Liver (tissue), 10 donors: ENCODE measurements at places on chromosomes 4 and X. TPM values are rescaled to one million over a fixed set of nuclear protein-coding genes. Genes with fewer than 3 reads are reported as not detected.

- no peaks in the 10 kb centered on the region for H3K36me3 ChIP-seq
- peaks cover 15% of the 10 kb centered on the region for H3K4me1 ChIP-seq
- no peak overlapping the region for H3K4me3 ChIP-seq
- no peak overlapping the region for H3K27ac ChIP-seq
- no peak for DNase-seq
Measured at GRCh38 chr4:41125558-41126311, 88.6 kb downstream of the APBB2 start.

The GLRA2 gene
- not detected for polyA plus RNA-seq

GRCh38 chr4:47561331-47561730, 76.3 kb downstream of the ATP10D start:
- DNase-seq: no peak

The SH3BP2 gene
- polyA plus RNA-seq: 22.6 TPM

- H3K4me1 ChIP-seq: no peaks in the 10 kb centered on the region
- DNase-seq: no peak
- H3K36me3 ChIP-seq: no peaks in the 10 kb centered on the region
Measured at GRCh38 chr4:178140326-178140915, 698.2 kb upstream of the AGA start.

The DOK7 gene
- 0.13 TPM for polyA plus RNA-seq

DNA sequence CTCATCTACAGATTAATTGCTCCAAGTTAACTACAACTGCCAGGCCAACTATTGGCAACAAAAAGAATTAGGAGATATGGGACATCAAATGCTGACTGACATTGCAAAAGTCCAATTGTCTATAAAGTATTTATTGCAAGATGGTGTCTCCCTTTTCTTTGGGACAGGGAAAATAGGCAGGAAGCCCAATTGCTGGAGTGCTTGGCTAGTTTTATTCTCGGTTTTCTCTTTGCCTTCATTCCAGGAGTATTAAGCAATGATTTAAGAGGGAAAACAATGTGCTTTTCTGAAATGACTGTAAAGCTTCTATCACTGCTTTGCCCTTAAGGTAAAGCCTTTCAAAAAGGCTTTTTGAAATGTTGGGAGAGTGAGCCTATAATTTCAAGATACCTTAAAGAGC, 62.8 kb upstream of the DIAPH2 start:
- no peaks in the 10 kb centered on the region for H3K36me3 ChIP-seq
- H3K4me1 ChIP-seq: no peaks in the 10 kb centered on the region
- H3K4me3 ChIP-seq: no peak overlapping the region
- H3K27me3 ChIP-seq: no peaks in the 10 kb centered on the region

The LAP3 gene
- polyA plus RNA-seq: 111 TPM

- no peak overlapping the region for H3K27ac ChIP-seq
- no peak overlapping the region for H3K4me3 ChIP-seq
Measured at GRCh38 chrX:17633546-17633945, 103.7 kb upstream of the SCML1 start.

The TKTL2 gene
- polyA plus RNA-seq: not detected

- no peak overlapping the region for H3K4me3 ChIP-seq
- no peak for DNase-seq
- H3K27me3 ChIP-seq: peaks cover 2% of the 10 kb centered on the region
- H3K27ac ChIP-seq: no peak overlapping the region
- peaks cover 4% of the 10 kb centered on the region for H3K36me3 ChIP-seq
Measured at GRCh38 chrX:334971-335757, 16.6 kb upstream of the GTPBP6 start.

The GLRA3 gene
- not detected for polyA plus RNA-seq

The CENPE gene
- polyA plus RNA-seq: 0.58 TPM

The PI4K2B gene
- polyA plus RNA-seq: 18.2 TPM

DNA sequence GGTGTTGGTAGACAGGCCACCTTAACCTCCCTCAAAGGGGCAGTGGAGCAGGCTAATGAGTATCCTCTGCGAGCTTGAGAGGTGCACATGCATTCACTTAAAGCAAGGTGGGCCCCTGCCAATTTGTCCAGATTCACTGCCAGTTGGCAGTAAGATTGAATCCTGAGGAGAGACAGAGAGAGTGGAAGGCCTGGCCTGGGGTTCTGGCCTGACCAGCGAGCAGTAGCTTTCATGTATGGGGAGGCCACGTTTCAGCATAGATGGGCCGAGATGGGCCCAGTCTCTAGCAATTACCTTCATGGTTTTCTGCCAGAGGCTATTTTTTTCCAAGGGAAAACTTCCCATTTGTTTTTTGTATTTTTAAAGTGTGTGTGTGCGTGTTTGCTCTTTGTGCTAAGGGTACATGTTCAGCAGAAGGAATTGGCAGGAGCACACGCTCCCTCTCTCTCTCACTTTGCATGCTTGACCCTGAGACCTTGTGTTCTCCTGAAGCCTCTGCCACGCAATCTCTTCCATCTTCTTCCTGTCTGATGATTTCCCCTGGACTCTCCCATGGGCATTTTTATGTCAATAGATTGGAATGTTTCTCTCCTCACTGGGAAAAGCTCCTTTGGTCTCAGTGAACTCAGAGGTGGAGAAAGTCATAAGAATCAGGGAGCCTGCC, 215.8 kb upstream of the SFRP2 start:
- no peaks in the 10 kb centered on the region for H3K4me1 ChIP-seq
- no peak for DNase-seq
- no peak overlapping the region for H3K4me3 ChIP-seq
- H3K27me3 ChIP-seq: no peaks in the 10 kb centered on the region

- no peak for DNase-seq
- H3K36me3 ChIP-seq: no peaks in the 10 kb centered on the region
- H3K27me3 ChIP-seq: no peaks in the 10 kb centered on the region
- no peak overlapping the region for H3K27ac ChIP-seq
- H3K4me3 ChIP-seq: no peak overlapping the region
- no peaks in the 10 kb centered on the region for H3K4me1 ChIP-seq
Measured at GRCh38 chrX:39871648-39872047, 226.1 kb downstream of the BCOR start.

- peak overlapping the region; percentile 65 for H3K4me3 ChIP-seq
- peak overlapping the region; percentile 81 for H3K27ac ChIP-seq
- DNase-seq: no peak
- H3K4me1 ChIP-seq: no peaks in the 10 kb centered on the region
- no peaks in the 10 kb centered on the region for H3K36me3 ChIP-seq
Measured at GRCh38 chr4:89298788-89299152, 8.8 kb downstream of the GPRIN3 start.

DNA sequence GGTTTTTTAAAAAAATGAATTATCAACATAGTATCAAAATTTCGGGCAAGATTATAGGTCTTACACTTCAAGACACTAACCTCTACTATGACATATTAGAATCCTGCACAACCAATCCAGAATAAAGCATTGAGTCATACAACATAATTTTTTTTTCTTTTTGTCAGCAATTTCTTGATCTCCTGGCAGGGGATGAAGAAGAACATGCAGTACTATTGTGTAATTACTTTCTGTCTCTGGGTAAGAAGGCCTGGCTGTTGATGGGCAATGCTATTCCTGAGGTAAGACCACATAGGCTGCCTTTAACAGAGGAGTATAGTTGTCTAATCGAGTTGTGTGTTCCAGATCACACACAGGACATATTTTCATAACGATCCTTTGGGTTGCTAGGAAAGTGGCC, 67.5 kb downstream of the FBXL5 start:
- H3K27ac ChIP-seq: no peak overlapping the region
- H3K4me3 ChIP-seq: no peak overlapping the region
- no peaks in the 10 kb centered on the region for H3K27me3 ChIP-seq
- no peaks in the 10 kb centered on the region for H3K36me3 ChIP-seq
- DNase-seq: no peak

The SMIM20 gene
- polyA plus RNA-seq: 25.0 TPM

The PDLIM3 gene
- 5.7 TPM for polyA plus RNA-seq

The SPANXA1 gene
- not detected for polyA plus RNA-seq

The SH2D1A gene
- polyA plus RNA-seq: 0.56 TPM

The BMPR1B gene
- 0.38 TPM for polyA plus RNA-seq

DNA sequence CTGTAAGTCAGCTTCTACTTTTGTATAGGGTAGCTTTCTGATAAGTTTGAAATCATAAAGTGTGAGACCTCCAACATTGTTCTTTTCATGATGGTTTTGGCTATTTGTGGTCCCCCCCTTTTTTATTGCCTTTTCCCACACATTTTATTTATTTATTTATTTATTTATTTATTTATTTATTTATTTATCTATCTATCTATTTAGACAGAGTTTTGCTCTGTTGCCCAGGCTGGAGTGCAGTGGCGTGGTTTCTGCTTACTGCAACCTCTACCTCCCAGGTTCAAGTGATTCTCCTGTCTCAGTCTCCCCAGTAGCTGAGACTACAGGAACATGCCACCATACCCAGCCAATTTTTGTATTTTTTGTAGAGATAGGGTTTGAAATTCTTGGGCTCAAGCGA, 9.7 kb upstream of the MTHFD2L start:
- DNase-seq: no peak
- no peaks in the 10 kb centered on the region for H3K4me1 ChIP-seq
- H3K27ac ChIP-seq: no peak overlapping the region
- no peak overlapping the region for H3K4me3 ChIP-seq
- H3K36me3 ChIP-seq: no peaks in the 10 kb centered on the region

GRCh38 chr4:34615315-34615714, 1629.0 kb downstream of the ARAP2 start:
- no peaks in the 10 kb centered on the region for H3K36me3 ChIP-seq
- no peaks in the 10 kb centered on the region for H3K27me3 ChIP-seq
- no peak overlapping the region for H3K4me3 ChIP-seq
- H3K4me1 ChIP-seq: no peaks in the 10 kb centered on the region

The PSAPL1 gene
- polyA plus RNA-seq: not detected

The CFP gene
- 10.0 TPM for polyA plus RNA-seq

The CTAG2 gene
- polyA plus RNA-seq: not detected

- no peaks in the 10 kb centered on the region for H3K27me3 ChIP-seq
- H3K4me1 ChIP-seq: no peaks in the 10 kb centered on the region
- H3K36me3 ChIP-seq: no peaks in the 10 kb centered on the region
- DNase-seq: no peak
- no peak overlapping the region for H3K4me3 ChIP-seq
Measured at GRCh38 chr4:87937523-87937922, 38.0 kb upstream of the SPP1 start.

The GUCY1A1 gene
- 5.6 TPM for polyA plus RNA-seq

The QDPR gene
- 137 TPM for polyA plus RNA-seq

The AVPR2 gene
- polyA plus RNA-seq: 0.05 TPM

GRCh38 chr4:57405359-57405758, 295.2 kb upstream of the IGFBP7 start:
- H3K4me1 ChIP-seq: no peaks in the 10 kb centered on the region
- no peak overlapping the region for H3K4me3 ChIP-seq
- DNase-seq: no peak
- no peak overlapping the region for H3K27ac ChIP-seq
- H3K27me3 ChIP-seq: no peaks in the 10 kb centered on the region

The PNMA5 gene
- not detected for polyA plus RNA-seq

GRCh38 chr4:78059524-78059889, 2.4 kb downstream of the FRAS1 start:
- H3K4me1 ChIP-seq: peaks cover 31% of the 10 kb centered on the region
- H3K36me3 ChIP-seq: no peaks in the 10 kb centered on the region
- H3K4me3 ChIP-seq: no peak overlapping the region

GRCh38 chr4:119765469-119765868, 136.9 kb upstream of the PDE5A start:
- no peaks in the 10 kb centered on the region for H3K36me3 ChIP-seq
- no peaks in the 10 kb centered on the region for H3K4me1 ChIP-seq
- no peak for DNase-seq
- H3K4me3 ChIP-seq: no peak overlapping the region
- H3K27ac ChIP-seq: no peak overlapping the region
